ENCODE measurements at places on chromosomes 2 and 18.

- H3K27me3 ChIP-seq = no peaks in the 10 kb centered on the region
- no peak overlapping the region for H3K27ac ChIP-seq
- no peaks in the 10 kb centered on the region for H3K36me3 ChIP-seq
- DNase-seq = peak; percentile 51
These were observed 35.4 kb downstream of the FASTKD2 start for GRCh38 chr2:206800506-206801417.

GRCh38 chr2:134736167-134736880 lies 17.5 kb upstream of the TMEM163 start:
- DNase-seq = peak; percentile 80
- H3K36me3 ChIP-seq = no peaks in the 10 kb centered on the region
- no peak overlapping the region for H3K4me3 ChIP-seq
- H3K4me1 ChIP-seq = peaks cover 20% of the 10 kb centered on the region
- no peaks in the 10 kb centered on the region for H3K27me3 ChIP-seq
- no peak overlapping the region for H3K27ac ChIP-seq

DNA sequence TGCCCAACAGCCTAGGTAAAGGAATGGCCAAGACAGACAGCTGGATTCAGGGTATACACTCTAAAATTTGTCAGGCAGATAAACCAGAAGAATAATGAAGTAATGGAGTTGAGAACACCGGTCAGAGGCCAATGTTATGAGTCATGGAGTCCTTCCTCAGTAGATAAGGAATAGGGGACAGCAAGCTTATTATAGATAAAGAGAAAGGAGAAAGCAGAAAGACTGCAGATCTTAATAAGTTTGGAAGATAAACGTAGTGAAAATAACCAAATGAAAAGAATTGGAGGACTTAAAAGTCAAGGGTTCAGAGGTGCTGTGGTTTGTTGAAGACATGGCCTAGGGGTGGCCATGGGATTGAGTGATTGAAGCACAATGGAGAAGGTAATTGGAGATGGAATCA lies 63.5 kb upstream of the NFE2L2 start:
- peak; percentile 50 for DNase-seq
- H3K36me3 ChIP-seq = no peaks in the 10 kb centered on the region
- no peaks in the 10 kb centered on the region for H3K27me3 ChIP-seq
- no peak overlapping the region for H3K27ac ChIP-seq

GRCh38 chr2:46334389-46335271 lies 37.4 kb downstream of the EPAS1 start:
- no peaks in the 10 kb centered on the region for H3K36me3 ChIP-seq
- peak; percentile 97 for DNase-seq
- H3K27ac ChIP-seq = peak overlapping the region; percentile 79
- peaks cover 52% of the 10 kb centered on the region for H3K4me1 ChIP-seq

GRCh38 chr18:13542520-13542847 lies 183.9 kb downstream of the FAM210A start:
- H3K27me3 ChIP-seq = peaks cover 2% of the 10 kb centered on the region
- no peaks in the 10 kb centered on the region for H3K36me3 ChIP-seq
- H3K27ac ChIP-seq = no peak overlapping the region
- H3K4me1 ChIP-seq = no peaks in the 10 kb centered on the region
